ENCODE measurements at places on chromosomes 6 and 20.
A peak's percentile ranks its signal among the peaks of the same experiment; 100 is the strongest.

- no peak for DNase-seq
These were observed 151.5 kb upstream of the MLIP start for GRCh38 chr6:53959717-53960116.

DNA sequence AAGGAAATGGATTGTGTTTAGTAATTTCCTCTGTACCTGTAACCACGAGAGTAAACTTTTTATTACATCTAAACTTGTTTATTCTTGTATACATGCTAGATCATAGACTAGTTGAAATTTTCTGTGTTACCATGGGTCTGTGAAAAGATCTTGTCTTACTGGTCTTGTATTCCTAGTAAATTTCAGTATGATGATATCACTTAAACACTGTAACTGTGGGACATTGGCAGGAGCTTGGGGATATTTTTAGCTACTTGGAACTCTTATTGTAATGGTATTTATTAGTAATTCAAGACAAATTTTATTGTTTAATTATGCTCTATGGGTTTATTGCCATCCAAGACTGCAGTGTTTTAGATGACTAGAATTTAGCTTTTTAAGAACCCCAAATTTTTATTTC is 25.9 kb upstream of the TULP4 start:
- no peak for DNase-seq

- DNase-seq, result no peak
These were observed 3.1 kb downstream of the TREML4 start for GRCh38 chr6:41231246-41231645.

DNA sequence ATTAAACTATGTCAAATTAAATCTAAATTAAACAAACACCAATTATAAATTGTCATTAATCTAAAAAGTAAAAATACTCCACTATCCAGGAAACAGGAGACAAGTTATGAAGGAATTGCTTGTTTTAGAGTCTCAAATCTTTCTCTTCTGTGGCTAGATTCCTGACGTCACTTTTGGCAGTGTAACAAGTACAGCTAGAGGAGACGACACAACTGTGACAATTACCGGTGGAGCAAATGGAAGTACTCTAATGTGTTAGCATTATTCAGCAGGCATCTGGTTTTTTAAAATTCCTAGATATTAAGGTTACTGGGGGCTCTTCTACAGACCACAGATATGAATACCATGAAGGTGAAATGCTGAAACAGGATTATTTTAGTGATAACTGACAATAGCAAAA is 1042.7 kb downstream of the EPHA7 start:
- DNase-seq, result no peak

DNA sequence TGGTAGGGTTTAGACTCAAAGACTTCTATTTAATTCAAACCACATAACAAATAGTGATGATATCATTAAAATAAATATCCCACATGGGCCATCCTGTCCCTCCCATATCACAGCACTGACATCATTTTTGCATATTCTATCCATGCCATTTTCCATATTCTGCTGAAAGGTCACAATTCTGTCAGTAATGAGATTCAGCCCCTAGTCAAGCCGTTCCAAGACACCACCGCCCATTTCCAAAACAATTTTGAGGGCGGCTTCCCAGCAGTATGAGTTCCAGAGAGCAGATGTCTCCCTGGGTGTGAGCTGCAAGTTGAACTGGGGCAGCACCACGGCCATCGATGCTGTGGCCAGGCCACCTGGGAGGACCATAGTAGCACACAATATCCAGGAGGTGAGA is 65.1 kb upstream of the PLEKHG1 start:
- no peak for DNase-seq

DNA sequence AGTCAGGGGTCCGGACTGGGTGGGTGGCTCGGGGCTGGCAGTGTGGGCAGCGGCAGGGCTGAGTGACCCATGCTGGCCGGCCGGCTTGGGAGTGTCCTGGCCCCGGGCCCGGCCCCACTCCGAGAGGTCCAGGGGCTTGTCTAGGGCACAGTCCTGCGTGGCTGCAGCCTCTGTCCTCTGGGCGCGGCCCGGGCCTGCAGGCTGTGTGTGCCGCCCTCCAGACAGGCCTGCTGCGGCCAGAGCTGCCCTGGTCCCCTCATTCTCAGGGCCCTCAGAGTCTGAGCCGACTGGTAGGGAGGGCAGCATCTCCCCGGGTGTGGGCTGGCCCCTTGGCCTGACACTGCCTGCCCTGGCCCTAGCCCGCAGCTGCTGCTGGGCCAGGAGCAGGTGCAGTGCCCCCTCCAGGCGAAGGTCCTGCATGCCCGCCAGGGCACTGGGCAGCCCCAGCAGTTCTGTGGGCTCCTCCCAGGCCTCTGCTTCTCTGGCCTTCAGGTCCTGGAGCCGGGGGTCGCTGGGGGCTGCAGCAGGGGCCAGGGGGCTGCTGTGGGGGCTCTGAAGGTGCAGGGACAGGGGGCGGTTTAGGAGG is 6.9 kb upstream of the CABLES2 start:
- DNase-seq, result no peak

- no peak for DNase-seq
These were observed 116.8 kb downstream of the TFAP2B start for GRCh38 chr6:50935442-50935841.

GRCh38 chr20:33566781-33567603 is 77.1 kb downstream of the CBFA2T2 start:
- DNase-seq, result no peak

GRCh38 chr20:20503777-20504530 is 136.1 kb downstream of the INSM1 start:
- no peak for DNase-seq

- DNase-seq, result peak; percentile 84
These were observed at the start of gene SLC17A9 for GRCh38 chr20:62952373-62952967. Gene SLC17A9, plus strand, starts transcription at chr20:62952709. Its CDS starts 122 bp downstream, at chr20:62952831.

DNA sequence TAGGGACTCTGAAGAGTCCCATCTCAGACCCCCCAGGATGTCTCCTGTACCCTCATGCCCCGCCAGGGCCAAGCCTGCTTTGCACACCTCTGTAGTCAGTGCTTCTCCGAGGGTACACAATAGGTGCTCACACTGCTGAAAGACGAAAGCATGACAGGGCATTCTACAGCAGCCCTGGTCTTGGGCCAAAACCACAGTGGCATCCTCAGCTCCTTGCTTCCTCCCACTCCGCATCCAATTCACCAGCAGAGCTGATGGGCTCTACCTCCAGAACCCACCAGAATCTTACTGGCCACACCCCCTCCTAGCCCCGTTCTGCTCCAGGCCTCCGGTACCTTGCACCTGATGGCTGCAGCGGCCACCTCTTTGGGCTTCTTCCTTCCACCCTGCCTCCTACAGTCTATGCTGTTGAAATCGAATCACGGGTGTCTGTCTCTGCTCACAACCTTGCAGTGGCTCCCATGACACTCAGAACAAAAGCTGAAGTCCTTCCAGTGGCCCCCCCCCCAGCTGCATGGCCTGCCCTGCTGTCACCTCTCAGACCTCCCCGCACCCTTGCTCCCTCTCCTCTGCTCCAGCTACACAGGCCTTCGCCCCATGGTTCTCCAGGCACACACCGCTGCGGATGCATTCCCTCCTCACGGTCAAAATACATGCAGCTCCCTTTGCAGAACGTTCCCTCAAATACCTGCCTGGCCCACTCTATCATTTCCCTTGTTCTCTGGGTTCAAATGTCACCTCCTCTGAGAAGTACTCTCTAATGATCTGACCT is 1.2 kb downstream of the ANGPT4 start:
- no peak for DNase-seq

DNA sequence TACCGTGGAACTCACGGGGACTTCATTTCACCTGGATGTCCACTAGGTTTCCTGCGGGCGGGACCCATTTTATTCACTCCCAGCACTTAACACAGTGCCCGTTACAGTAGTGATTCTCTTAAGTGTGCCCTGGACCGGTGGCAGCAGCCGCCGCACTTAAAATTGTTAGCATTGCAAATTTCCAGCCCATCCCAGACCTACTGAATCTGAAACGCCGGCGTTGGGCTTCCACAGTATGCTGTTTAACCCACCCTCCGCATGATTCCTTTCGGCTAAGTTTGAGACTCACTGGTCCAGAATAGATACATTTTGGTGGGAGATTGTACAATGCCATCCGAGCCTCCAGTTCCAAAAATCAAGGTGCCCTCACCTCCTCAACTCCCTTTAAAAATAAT is 967 bp downstream of the SMPDL3A start:
- DNase-seq, result no peak

DNA sequence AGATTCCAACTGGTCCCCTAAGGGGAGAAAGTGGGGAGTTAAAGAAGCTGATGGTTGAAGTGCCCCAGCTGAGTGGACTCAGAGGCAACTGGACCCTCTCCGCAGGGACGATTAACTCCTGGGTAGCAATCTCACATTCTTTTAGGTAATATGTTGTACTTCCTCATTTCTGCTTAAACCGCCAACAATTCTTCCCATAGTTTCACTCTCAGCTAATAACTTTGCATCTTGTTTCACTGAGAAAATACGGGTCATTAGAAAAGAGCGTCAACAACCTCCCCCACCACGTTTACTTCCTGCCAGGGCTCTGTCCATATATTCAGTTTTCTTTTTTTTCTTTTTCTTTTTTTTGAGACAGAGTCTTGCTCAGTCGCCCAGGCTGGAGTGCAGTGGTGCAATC is 39.5 kb upstream of the CHD6 start:
- DNase-seq, result no peak

GRCh38 chr6:33670971-33671743 is 40.3 kb downstream of the UQCC2 start:
- DNase-seq, result no peak

GRCh38 chr20:54132612-54133433 is 41.0 kb downstream of the CYP24A1 start:
- no peak for DNase-seq

GRCh38 chr20:32607727-32608663 is 22.9 kb upstream of the NOL4L start:
- no peak for DNase-seq

DNA sequence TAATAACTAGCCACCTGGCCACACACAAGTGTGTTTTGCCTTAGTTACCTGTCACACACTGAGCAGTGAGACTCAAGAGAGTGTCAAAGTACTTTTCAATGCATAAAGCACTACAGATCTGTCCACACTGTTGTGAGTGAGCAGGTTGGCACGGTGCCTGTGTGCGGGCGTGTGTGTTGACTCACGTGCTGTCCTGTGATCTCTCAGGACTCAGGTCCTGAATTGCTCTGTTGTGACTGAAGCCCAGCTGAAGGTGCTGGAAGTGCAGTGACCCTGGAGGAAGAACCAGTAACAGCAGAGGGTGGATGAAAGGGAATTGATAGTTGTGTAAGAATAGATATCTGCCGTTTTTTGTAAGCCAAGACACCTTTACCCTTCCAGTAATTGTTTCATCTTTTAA is 18.3 kb downstream of the SLC16A10 start:
- peak; percentile 83 for DNase-seq

GRCh38 chr20:44910690-44911262 is 916 bp downstream of the PABPC1L start:
- DNase-seq, result no peak

- no peak for DNase-seq
These were observed 278.9 kb downstream of the SAMD5 start for GRCh38 chr6:147787417-147787816.

GRCh38 chr20:50333812-50334211 is 143.2 kb downstream of the CEBPB start:
- no peak for DNase-seq

- DNase-seq, result peak; percentile 35
These were observed 161.2 kb downstream of the EYA2 start for GRCh38 chr20:47055699-47056369.

DNA sequence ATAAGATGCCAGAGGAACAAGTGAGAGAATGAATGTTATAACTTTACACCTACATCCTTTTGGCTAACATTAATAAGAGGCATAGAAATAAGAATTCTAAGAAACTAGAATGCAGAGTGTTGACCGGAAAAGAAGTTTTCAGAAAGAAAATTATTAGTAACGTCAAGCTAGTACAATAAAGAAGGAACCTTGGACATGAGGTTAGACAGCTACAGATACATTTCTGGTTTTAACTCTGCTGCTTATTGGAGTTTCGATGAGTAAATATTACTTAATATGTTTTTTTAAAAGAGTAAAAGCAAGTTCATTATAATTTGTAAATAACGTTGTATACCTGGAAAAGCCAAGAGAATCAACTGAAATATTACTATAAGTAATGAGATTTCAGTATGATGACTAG is 22.7 kb downstream of the TAB2 start:
- DNase-seq, result no peak

DNA sequence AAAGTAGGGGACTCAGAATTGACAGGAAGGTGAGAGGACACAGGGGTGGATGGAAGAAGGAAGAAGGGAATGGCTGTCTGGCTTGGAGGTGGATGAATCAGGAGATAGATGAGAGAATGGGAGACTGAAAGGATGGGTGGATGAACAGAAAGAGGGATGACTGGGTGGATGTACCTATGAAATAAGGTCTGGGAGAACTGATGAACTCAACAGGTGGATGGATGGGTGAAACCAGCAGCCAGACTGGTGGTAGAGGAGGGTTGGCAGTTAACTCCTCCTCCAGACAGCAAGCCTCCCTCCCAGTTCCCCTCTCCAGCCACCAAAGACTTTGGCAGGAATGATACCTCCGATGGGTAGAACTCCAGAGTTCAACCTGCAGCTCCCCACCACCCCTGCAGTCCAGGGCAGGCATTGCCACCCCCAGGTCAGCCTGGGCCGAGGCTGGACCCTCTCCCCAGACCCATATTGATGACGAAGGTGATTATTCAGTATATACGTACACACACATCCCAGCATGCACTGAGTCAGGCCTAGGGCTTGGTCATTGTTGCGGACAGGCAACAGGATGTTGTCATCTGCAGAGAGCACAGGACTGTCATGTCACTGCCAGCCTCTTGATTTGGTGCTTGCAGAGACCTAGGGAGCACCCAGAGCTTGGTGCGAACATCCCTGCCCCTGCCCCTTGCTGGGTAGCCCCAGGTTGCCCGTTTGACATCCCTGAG is 2.0 kb downstream of the SUN5 start:
- no peak for DNase-seq

DNA sequence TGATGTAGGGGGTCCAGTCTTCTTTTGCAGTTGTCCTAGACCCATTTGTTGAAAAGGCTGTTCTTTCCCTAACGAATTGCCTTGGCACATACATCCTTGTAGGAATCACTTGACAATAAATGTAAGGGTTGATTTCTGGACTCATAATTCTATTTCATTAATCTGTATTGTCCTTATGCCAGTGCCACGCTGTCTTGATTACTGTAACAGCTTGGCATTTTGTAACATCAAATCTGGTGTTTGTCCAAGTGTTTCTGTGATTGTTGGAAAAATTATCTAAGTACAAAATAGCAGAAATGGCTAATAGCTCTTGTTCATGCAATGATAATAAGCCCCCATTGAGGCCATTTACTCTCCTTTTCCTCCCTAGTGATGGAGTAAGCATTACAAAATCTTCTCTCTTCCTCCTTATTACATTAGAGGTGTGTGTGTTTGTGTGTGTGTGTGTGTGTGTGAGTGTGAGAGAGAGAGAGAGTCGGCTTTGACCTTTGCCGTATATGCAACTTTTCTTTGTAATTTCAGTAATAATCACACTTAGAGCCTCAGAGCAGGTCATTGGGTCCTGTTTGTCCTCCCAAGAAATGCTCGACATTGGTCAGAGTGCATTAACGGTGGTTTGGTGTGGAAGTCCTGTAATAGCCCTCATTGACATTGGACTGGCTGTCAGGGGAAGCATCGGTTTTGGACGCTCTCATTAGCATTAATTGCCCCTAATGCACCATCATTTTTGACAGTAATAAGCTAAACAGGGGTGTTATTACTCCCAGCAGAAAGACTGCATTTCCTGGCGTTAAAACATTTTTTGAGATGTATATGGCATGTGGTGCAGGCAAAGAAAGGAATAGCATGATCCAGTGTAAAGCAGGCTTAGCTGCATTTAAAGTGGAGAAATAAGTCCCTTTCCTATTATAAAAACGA is 40.7 kb upstream of the MROH8 start:
- no peak for DNase-seq
